Upper lobe of right lung (tissue), 1 donor: ENCODE measurements at places on chromosomes 12 and 14. TPM values are rescaled to one million over a fixed set of nuclear protein-coding genes. Genes with fewer than 3 reads are reported as not detected.

DNA sequence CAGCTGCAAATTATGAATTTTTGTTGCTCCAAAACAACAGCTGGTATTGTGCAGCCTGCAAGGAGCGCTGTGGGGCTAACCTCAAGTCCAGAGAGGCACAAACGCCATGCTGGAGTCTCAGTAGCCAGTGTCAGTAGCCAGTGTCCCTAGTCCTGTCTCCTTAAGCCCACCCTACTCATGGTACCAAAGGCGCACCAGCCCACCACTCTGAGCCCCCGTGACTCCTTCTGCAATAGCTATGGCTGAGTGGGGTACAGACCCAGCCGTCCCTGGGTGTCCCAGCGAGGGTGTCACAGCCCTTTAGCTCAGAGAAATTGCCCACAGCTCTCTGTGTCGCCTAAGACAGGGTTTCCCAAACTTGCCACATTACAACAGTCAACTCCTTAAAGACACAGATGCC lies 65.2 kb downstream of the ARL6IP4 start:
- H3K36me3 ChIP-seq: no peaks in the 10 kb centered on the region
- no peak for DNase-seq
- H3K27ac ChIP-seq: no peak overlapping the region
- peaks cover 14% of the 10 kb centered on the region for H3K4me1 ChIP-seq

GRCh38 chr14:59275668-59276067 lies 87.2 kb downstream of the DAAM1 start:
- peaks cover 18% of the 10 kb centered on the region for H3K4me1 ChIP-seq
- no peak overlapping the region for H3K27ac ChIP-seq
- no peaks in the 10 kb centered on the region for H3K36me3 ChIP-seq
- DNase-seq: no peak
- H3K4me3 ChIP-seq: no peak overlapping the region

GRCh38 chr12:11807458-11807857 lies 158.0 kb downstream of the ETV6 start:
- no peaks in the 10 kb centered on the region for H3K27me3 ChIP-seq
- H3K27ac ChIP-seq: no peak overlapping the region
- H3K4me1 ChIP-seq: peaks cover 19% of the 10 kb centered on the region

- peaks cover 9% of the 10 kb centered on the region for H3K27me3 ChIP-seq
- H3K4me1 ChIP-seq: peaks cover 9% of the 10 kb centered on the region
- H3K36me3 ChIP-seq: no peaks in the 10 kb centered on the region
- no peak overlapping the region for H3K4me3 ChIP-seq
Measured at GRCh38 chr14:104094709-104095425, 9.4 kb downstream of the ASPG start.

DNA sequence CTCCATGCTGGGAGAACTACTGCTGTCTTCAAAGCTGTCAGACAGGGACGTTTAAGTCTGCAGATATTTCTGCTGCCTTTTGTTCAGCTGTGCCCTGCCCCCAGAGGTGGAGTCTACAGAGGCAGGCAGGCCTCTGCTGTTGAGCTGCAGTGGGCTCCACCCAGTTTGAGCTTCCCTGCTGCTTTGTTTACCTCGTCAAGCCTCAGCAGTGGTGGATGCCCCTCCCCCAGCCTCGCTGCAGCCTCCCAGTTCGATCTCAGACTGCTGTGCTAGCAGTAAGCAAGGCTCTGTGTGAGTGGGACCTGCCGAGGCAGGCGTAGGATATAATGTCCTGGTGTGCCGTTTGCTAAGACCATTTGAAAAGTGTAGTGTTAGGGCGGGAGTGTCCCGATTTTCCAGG lies 31.4 kb upstream of the RFX4 start:
- H3K36me3 ChIP-seq: no peaks in the 10 kb centered on the region
- no peaks in the 10 kb centered on the region for H3K4me1 ChIP-seq
- no peak overlapping the region for H3K4me3 ChIP-seq
- no peak overlapping the region for H3K27ac ChIP-seq

DNA sequence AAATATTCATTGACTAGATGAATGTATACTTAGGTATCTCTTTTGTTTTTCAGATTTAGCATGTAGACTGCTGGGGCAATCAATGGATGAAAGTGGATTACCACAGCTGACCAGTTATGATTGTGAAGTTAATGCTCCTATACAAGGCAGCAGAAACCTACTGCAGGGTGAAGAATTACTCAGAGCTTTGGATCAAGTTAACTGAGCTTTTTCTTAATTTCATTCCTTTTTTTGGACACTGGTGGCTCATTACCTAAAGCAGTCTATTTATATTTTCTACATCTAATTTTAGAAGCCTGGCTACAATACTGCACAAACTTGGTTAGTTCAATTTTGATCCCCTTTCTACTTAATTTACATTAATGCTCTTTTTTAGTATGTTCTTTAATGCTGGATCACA lies 15.3 kb upstream of the SNAPC1 start:
- no peak overlapping the region for H3K27ac ChIP-seq
- peaks cover 10% of the 10 kb centered on the region for H3K4me1 ChIP-seq
- H3K4me3 ChIP-seq: no peak overlapping the region
- H3K36me3 ChIP-seq: peaks cover 63% of the 10 kb centered on the region

The HHIPL1 gene
- 1.6 TPM for total RNA-seq

DNA sequence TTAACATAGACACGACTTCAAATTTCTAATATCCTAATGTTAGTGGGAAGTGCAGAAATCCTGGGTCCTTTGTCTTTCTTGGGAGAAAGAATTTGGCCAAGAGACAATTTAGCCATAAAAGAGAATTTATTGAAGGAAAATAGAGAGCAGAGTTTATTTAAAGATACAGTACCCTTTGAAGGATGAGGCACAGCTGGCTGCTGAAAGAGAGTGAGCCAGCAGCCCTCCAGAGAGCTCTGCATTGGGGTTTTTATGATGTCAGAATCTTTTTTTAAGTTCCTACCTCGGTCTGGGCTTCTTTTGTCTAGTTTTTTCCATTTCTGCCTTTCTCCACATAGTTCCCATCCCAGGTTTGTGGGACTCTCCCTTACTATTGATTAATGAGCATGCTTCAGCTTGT lies 37.5 kb downstream of the CCER1 start:
- no peak overlapping the region for H3K4me3 ChIP-seq
- H3K36me3 ChIP-seq: no peaks in the 10 kb centered on the region
- no peak overlapping the region for H3K27ac ChIP-seq

GRCh38 chr14:76208340-76208739 lies 56.6 kb downstream of the GPATCH2L start:
- DNase-seq: no peak
- no peaks in the 10 kb centered on the region for H3K36me3 ChIP-seq
- no peak overlapping the region for H3K4me3 ChIP-seq

DNA sequence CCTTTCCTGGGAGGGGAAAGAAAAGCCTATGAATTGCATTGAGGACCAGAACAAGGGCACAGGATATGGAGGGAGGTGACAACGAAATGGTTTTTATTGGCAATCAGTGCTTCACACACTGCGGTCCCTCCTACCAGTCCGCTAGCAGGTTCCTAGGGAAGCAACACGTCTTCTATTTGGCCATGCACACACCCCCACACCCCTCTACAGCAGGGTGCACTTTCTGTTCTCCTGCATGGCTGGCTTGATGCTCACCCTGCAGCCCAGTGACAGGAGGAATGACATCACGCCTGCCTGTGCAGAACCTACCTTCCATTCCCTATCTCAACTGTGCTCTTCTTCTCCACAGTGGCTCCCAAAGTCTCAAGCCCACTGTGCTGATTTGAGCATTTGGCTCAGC lies 57.9 kb downstream of the TTC9 start:
- H3K27ac ChIP-seq: no peak overlapping the region
- H3K4me1 ChIP-seq: peaks cover 8% of the 10 kb centered on the region
- H3K4me3 ChIP-seq: no peak overlapping the region
- H3K27me3 ChIP-seq: no peaks in the 10 kb centered on the region
- no peak for DNase-seq
- no peaks in the 10 kb centered on the region for H3K36me3 ChIP-seq

The RBMS2 gene
- total RNA-seq: 142 TPM

DNA sequence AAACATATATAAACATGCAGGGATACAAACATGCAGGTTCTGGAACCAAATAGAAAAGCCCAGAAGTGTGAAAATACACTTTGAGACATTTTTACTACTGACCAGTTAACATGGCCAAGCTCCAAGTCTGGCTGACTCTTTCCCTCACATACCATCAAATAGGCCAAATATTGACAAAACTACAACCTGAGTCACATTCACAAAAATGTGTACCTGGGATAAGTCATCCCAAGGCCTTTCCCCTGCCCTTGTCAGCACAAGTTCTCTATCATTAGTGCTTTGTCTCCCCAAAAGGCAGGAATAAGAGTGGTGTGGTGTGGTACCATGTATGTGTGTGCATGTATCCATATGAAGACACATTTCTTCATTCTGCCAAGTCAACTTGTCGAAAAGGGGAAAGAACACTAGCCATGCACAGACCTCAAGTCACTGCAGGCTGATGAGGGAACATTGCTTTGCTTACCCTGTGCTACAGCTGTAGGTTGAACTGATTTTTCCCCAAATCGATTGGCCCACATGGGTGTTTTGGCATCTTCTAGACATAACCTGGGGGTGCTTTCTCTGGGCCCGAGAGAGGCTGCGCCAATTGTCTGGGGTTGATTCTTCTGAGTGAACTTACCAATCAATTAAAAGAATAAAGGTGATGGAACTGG lies 14.9 kb downstream of the HOXC4 start:
- H3K4me3 ChIP-seq: no peak overlapping the region
- H3K27ac ChIP-seq: no peak overlapping the region
- no peak for DNase-seq
- no peaks in the 10 kb centered on the region for H3K4me1 ChIP-seq
- peaks cover 26% of the 10 kb centered on the region for H3K27me3 ChIP-seq

- no peaks in the 10 kb centered on the region for H3K36me3 ChIP-seq
- DNase-seq: no peak
- H3K27ac ChIP-seq: no peak overlapping the region
- H3K4me1 ChIP-seq: no peaks in the 10 kb centered on the region
Measured at GRCh38 chr12:90030726-90031125, 322.1 kb upstream of the ATP2B1 start.
